ENCODE measurements at places on chromosomes 4 and X. TPM values are rescaled to one million over a fixed set of nuclear protein-coding genes. Genes with fewer than 3 reads are reported as not detected.

- no peak for DNase-seq
Observed at GRCh38 chr4:186855111-186855510, 131.5 kb upstream of the FAT1 start.

DNA sequence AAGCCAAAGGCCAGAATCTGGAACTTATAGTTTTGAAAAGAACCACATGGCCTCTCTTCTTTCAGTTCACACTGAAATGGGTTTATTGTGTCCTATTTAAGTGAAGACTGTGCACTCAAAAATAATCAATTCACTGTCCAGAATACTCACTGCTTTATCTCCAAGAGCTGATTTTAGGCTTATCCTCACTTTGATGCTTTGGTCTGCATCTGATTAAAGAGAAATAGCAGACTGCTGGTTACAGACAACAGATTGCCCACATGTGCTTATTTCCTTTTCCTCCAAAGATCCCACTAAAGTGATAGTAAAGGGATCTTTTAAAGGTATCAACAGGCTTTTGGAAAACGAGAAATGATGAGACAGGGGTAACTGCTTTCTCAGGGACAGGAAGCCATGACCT lies 30.6 kb downstream of the ACE2 start:
- no peak for DNase-seq

DNA sequence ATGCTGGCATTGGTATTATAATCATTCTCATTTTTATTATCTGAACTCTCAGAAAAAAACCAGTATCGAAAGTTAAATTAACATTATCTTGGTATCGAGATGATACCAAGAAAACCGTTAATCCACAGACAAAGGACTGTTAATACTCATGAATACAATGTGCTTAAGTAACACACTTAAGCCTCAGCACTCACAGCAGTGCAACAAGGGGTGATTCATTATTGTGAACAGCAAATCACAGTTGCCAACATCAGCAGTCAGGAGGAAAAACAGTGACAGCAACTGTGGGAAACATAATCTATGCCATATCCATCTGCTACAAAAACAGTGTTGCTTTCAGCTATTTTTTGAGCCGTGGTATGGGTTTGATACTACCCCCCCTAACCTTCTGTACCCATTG lies 210.9 kb upstream of the ATOH1 start:
- DNase-seq: no peak

The TMPRSS11B gene
- not detected for polyA plus RNA-seq

DNA sequence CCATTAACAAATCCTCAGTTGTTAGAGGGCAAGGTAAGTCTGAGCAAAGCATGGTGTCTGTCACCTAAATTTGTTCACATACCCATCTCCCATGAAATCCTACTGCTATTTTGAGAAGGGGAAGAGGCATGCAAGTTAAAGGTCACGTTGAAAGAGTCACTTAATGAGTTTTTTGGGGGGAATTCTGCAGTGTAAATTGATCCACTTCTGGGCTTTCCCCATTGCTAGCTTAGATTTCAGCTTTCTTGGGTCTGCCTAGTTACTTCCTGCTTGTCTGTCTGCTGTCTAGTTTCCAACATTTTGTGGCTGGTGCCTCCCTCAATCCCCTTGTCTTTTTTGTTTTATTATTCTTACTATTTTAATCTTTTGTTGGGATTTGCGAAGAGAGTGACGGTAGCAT lies 32.0 kb downstream of the CEP135 start:
- no peak for DNase-seq

Measured in muscle of arm (tissue), 14 donors.